Heart left ventricle (tissue), 16 donors: ENCODE measurements at places on chromosomes 1 and 21. TPM values are rescaled to one million over a fixed set of nuclear protein-coding genes. Genes with fewer than 3 reads are reported as not detected.

DNA sequence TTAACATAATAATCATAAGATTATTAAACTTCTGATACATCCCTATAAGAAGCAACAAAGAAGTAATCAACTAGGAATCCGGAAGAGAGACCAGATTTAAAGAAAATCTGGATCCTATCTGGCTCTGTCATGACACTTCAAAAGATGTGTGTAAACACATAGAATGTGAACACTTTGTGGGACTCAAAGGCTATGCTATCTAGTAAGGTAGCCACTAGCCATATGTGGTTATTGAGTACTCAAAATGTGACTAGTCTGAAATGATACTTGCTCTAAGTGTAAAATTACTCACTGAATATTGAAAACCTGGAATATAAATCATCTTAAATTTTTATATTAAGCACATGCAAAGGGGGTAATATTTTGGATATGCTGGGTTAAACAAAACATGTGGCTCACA, 8.7 kb downstream of the FUBP1 start:
- no peak for DNase-seq

GRCh38 chr1:109816175-109816811, 52.6 kb upstream of the EPS8L3 start:
- no peak for DNase-seq

- DNase-seq: peak; percentile 93
These were observed 74.3 kb upstream of the EDN2 start for GRCh38 chr1:41558761-41559171.

GRCh38 chr21:25391777-25392176, 215.5 kb downstream of the MRPL39 start:
- no peak for DNase-seq

GRCh38 chr1:87219141-87219540, 109.5 kb upstream of the LMO4 start:
- no peak for DNase-seq

GRCh38 chr21:44365251-44365966, 12.0 kb downstream of the TRPM2 start:
- peak; percentile 4 for DNase-seq

DNA sequence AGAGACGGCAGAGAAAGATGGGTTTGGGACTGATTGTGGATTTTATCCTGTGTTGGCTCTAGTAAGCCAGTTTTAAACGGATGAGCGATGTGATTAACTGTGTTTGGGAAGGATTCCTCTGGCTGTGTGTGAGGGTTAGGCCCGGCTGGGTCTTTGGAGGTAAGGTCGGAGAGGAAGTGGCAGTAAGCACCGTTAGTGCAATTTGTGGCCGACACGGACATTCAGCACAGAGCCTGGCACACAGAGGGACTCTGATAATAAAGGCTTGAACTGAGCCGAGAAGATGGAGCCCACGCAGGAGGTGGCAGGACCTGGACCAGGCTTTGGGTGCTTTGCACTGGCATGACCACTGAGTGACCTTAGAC, 1.3 kb downstream of the MTFR1L start:
- no peak for DNase-seq

- DNase-seq: no peak
These were observed 18.9 kb downstream of the CRYAA start for GRCh38 chr21:43187715-43188114.

GRCh38 chr1:77360256-77360655, 78.4 kb downstream of the AK5 start:
- DNase-seq: no peak

- DNase-seq: no peak
These were observed 142.3 kb downstream of the TRIM33 start for GRCh38 chr1:114368560-114369255.

DNA sequence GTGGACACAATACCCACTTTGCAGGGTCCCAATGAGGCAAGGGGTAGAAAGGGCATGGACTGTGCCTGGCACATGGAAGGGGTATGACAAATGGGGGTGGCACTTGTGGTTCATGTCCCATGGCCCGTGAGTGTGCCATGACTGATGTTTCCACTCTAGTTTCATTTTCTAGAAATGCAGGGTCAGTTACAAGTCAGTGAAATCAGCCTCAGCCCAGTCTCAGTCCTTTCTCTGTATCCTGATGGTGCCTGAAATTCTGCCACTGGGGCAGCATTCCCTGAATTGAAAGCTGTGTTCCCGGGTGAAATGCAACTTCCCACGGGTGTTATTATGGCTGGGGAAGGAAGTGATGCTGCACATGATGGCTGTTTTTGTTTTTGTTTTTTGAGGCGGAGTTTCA, 110.8 kb upstream of the ZBTB40 start:
- DNase-seq: no peak

DNA sequence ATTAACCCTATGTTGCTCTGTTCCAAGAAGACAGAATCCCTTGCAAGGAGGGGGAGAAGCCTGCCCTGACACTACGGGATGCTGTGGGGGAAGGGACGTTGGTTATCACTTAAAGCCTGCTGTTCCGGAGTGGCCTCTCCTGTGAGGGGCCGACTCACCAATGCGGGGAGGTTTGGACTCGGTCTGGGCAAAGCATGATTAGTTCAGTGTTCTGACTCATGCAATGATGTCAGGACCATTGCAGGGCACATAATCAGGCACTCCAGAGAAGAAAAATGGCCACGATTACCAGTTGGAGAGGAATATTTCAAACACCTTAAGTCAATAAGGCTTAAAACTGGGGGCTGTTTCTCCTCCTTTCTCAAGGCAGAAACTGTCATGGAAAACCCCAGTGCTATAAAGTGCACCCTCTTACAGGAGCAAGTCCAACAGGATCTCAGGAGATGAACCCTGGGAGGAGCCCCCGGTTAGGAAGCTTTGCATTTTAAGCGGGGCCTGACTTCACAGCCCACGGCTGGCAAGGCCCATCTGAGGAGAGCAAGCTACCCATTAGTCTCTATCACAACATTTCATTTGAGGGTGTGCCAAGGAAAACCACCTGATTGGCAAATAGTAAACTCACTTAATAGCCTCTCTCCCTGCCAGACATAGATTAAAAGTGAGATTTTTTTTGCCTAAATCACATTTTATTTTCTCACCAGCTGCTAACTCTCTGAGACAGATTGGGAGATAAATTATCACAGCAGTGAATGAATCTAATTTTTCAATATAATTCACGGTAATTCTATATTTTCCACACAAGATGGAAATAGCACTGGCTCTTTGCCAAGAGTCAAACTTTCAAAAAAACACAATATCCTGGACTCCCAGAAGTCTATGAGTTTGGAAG, 202.5 kb downstream of the C1orf94 start:
- DNase-seq: no peak

Gene GJC2
- 0.49 TPM for total RNA-seq

Gene SIM2
- 0.88 TPM for total RNA-seq

Gene FCGR3B
- 1.7 TPM for total RNA-seq

Gene CELA3B
- 1.2 TPM for total RNA-seq

Gene POMGNT1
- 191 TPM for total RNA-seq
